ENCODE measurements at places on chromosomes 12 and 14.
A peak's percentile ranks its signal among the peaks of the same experiment; 100 is the strongest.

- no peak for DNase-seq
- H3K4me3 ChIP-seq: no peak overlapping the region
- H3K36me3 ChIP-seq: no peaks in the 10 kb centered on the region
- H3K27me3 ChIP-seq: peaks cover 21% of the 10 kb centered on the region
Observed at GRCh38 chr14:24372701-24373416, 4.9 kb downstream of the NFATC4 start.

DNA sequence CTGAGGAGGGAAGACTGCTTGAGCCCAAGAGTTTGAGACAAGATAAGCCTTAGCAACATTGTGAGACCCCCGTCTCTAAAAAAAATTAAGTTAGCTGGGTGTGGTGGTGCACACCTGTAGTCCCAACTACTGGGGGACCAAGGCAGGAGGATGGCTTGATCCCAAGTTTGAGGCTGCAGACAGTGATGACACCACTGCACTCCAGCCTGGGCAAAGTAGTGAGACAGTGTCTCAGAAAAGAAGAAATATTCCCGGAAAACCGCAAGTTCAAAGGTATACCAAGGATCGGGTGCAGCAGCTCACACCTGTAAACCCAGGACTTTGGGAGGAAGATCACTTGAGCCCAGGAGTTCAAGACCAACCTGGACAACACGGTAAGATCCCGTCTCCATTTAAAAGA lies 5.8 kb downstream of the PTGES3 start:
- H3K4me1 ChIP-seq: peaks cover 39% of the 10 kb centered on the region
- peaks cover 43% of the 10 kb centered on the region for H3K36me3 ChIP-seq
- no peak for DNase-seq
- peak overlapping the region; percentile 89 for H3K4me3 ChIP-seq
- no peaks in the 10 kb centered on the region for H3K27me3 ChIP-seq
- H3K27ac ChIP-seq: peak overlapping the region; percentile 55

DNA sequence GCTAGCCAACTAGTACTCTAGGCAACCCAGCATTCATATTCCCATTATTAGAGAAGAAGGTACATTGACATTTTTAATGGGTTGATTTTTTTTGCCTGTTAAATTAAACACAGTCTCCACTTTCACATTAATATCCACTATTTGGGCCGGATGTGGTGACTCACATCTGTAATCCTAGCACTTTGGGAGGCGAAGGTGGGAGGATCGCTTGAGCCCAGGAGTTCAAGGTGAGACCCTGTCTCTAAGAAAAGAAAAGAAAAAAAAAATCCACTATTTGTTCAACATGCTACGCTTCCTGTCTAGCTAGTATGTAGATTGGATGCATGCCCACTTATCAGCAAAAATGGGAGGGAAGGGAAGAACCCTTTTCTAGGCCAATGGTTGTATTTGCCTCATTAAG lies 7.1 kb upstream of the CRADD start:
- H3K4me1 ChIP-seq: peaks cover 10% of the 10 kb centered on the region
- no peaks in the 10 kb centered on the region for H3K27me3 ChIP-seq
- no peak overlapping the region for H3K4me3 ChIP-seq
- DNase-seq: no peak
- peaks cover 4% of the 10 kb centered on the region for H3K36me3 ChIP-seq

- no peaks in the 10 kb centered on the region for H3K27me3 ChIP-seq
- H3K27ac ChIP-seq: no peak overlapping the region
- no peaks in the 10 kb centered on the region for H3K4me1 ChIP-seq
- DNase-seq: no peak
- H3K4me3 ChIP-seq: no peak overlapping the region
Observed at GRCh38 chr14:104367866-104368750, 211.5 kb upstream of the C14orf180 start.

DNA sequence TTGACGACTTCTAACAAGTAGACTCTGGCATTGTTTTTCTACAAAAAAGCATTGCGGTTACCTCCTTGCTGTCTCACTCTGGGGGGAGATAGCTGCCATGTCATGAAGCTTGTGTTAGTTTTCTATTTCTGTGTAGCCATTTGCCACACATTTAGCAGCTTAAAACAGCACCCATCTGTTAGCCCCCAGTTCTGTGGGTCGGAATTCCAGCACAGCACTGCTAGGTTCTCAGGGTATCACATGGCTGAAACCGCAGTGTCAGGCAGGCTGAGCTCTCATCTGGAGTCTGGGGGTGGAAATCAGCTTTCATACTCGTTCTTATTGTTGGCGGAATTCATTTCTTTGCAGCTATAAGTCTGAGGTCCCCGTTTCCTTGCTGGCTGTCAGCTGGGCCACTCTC lies 19.9 kb upstream of the STXBP6 start:
- no peak overlapping the region for H3K27ac ChIP-seq
- H3K27me3 ChIP-seq: peaks cover 2% of the 10 kb centered on the region
- DNase-seq: no peak
- no peak overlapping the region for H3K4me3 ChIP-seq
- H3K4me1 ChIP-seq: no peaks in the 10 kb centered on the region
- no peaks in the 10 kb centered on the region for H3K36me3 ChIP-seq

GRCh38 chr12:123153906-123154305 lies 3.0 kb upstream of the PITPNM2 start:
- peaks cover 13% of the 10 kb centered on the region for H3K36me3 ChIP-seq
- H3K27ac ChIP-seq: no peak overlapping the region
- peaks cover 31% of the 10 kb centered on the region for H3K4me1 ChIP-seq
- peaks cover 6% of the 10 kb centered on the region for H3K27me3 ChIP-seq
- DNase-seq: no peak

GRCh38 chr14:68550338-68550715 lies 242.5 kb downstream of the ZFP36L1 start:
- peaks cover 5% of the 10 kb centered on the region for H3K27me3 ChIP-seq
- DNase-seq: no peak
- H3K4me3 ChIP-seq: no peak overlapping the region
- H3K27ac ChIP-seq: no peak overlapping the region

- H3K4me3 ChIP-seq: no peak overlapping the region
- peaks cover 9% of the 10 kb centered on the region for H3K4me1 ChIP-seq
- H3K36me3 ChIP-seq: no peaks in the 10 kb centered on the region
Observed at GRCh38 chr12:6080149-6081045, 44.1 kb downstream of the VWF start.

DNA sequence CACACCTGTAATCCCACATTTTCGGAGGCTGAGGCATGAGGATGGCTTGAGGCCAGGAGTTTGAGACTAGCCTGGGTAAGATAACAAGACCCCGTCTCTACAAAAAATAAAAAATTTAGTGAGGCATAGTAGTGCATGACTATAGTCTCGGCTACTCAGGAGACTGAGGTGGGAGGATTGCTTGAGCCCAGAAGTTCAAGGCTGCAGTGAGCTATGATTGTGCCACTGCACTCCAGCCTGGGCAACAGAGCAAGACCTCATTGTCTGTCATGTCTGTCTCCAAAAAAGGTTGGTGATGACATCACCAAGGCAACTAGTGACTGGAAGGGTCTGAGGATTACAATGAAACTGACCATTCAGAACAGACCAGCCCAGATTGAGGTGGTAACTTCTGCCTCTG lies 83.5 kb upstream of the COCH start:
- no peaks in the 10 kb centered on the region for H3K4me1 ChIP-seq
- H3K36me3 ChIP-seq: no peaks in the 10 kb centered on the region
- no peak overlapping the region for H3K27ac ChIP-seq
- H3K27me3 ChIP-seq: peaks cover 10% of the 10 kb centered on the region

DNA sequence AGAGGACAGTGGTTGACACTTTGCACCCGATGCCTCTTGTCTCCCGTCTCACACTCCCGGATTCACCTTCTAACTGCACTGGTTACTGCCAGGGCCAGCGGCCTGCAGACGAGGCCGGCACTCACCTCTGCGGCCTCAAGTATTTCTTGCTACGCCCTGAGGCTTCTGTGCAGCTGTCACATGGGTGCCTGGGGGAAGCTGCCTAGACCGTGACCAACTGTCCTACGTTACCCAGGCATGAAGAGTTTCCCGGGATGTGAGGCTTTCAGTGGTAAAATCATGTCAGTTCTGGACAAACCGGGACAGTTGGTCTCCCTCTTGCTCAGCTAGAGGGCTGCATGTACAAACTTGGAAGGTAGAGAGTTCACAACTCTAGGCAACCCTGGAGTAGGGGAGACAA lies 274.5 kb downstream of the GLT1D1 start:
- no peaks in the 10 kb centered on the region for H3K36me3 ChIP-seq
- no peak for DNase-seq
- no peaks in the 10 kb centered on the region for H3K4me1 ChIP-seq
- no peaks in the 10 kb centered on the region for H3K27me3 ChIP-seq
- no peak overlapping the region for H3K4me3 ChIP-seq
- H3K27ac ChIP-seq: no peak overlapping the region

DNA sequence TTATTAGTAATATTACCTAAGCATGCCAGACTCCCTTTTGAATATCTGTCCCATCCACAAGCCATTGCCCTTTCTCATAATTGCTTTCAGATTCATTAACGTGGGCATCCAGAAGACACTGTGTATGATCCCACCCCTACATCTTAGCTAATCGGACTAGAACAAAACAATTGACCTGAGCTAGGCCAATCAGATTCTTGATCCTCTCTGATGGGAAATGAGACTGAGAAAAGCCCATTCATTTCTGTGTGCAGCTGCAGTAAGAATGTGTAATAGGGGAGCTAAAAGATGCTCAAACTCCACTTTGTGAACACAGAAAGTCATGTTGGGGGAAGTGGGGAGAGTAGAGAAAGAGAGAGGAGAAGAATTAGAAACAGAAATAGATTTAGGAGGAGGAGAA lies 281.7 kb upstream of the G2E3 start:
- H3K27ac ChIP-seq: no peak overlapping the region
- H3K27me3 ChIP-seq: no peaks in the 10 kb centered on the region
- H3K4me3 ChIP-seq: no peak overlapping the region
- H3K4me1 ChIP-seq: no peaks in the 10 kb centered on the region

Measured in activated T-helper 1 cell treated with anti-CD3 and anti-CD28 coated beads, Interleukin-12 subunit alpha, Interleukin-12 subunit beta, Interleukin-2, Interleukin-4 antibody, amounts not matched to agents 30 ng/mL and 10 ng/mL and 1 ng/mL, durations not matched to agents 14 hours and 24 hours and 36 hours (primary cell).